HCT116 (cell line): ENCODE measurements at places on chromosomes 12 and 14. TPM values are rescaled to one million over a fixed set of nuclear protein-coding genes. Genes with fewer than 3 reads are reported as not detected.

DNA sequence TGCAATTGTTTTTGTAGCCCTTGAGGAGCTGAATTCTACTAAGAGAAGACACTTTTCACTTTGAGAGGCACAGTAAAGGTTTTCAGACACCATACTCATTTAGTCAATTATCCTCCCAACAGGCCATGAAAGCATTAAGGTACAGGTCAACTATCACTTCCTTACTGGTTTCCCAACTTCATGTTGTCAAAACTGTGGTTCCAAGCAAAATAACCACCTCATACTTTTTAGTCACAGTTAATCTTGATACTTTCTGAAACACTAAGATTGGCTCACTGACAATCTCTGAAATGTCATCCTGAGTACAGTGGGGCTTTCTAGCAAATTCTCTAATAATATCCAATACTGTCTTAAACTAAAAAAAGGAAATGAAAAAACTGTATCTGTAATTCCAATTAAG is 71.7 kb downstream of the SLC2A13 start:
- no peak overlapping the region for H3K27ac ChIP-seq
- no peaks in the 10 kb centered on the region for H3K27me3 ChIP-seq
- H3K4me1 ChIP-seq, result no peaks in the 10 kb centered on the region
- H3K36me3 ChIP-seq, result no peaks in the 10 kb centered on the region

GRCh38 chr12:56763753-56764657 is 881 bp downstream of the HSD17B6 start:
- H3K27me3 ChIP-seq, result no peaks in the 10 kb centered on the region
- H3K4me1 ChIP-seq, result no peaks in the 10 kb centered on the region
- H3K27ac ChIP-seq, result no peak overlapping the region
- no peak overlapping the region for H3K4me3 ChIP-seq

Gene HAL
- 1.8 TPM for total RNA-seq

GRCh38 chr12:119684711-119685369 is 16.9 kb downstream of the PRKAB1 start:
- no peak overlapping the region for H3K27ac ChIP-seq
- no peak overlapping the region for H3K4me3 ChIP-seq
- H3K36me3 ChIP-seq, result peaks cover 7% of the 10 kb centered on the region
- no peak for DNase-seq
- no peaks in the 10 kb centered on the region for H3K4me1 ChIP-seq

Gene NPFF
- total RNA-seq, result not detected

DNA sequence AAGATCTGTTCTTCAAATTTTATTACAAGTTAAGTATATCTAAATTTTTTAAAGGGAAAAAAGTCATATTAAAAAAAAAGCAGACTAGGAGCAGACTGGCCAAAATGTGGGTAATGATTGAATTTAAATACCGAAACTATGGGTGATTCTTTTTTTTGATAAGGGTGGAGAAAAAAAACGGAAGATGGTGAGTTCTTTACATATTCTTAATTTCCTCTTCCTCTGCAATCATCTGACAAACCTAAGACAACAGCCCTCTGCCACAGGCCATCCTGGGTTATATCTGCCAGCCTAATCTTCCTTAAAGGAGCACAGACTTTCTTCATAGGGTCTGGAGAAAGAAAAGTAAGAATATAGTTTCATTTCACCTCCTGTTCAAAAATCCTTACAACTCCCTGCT is 108.0 kb downstream of the PPP2R5E start:
- no peaks in the 10 kb centered on the region for H3K27me3 ChIP-seq
- no peak for DNase-seq
- H3K27ac ChIP-seq, result no peak overlapping the region
- H3K4me3 ChIP-seq, result no peak overlapping the region
- no peaks in the 10 kb centered on the region for H3K36me3 ChIP-seq
- H3K4me1 ChIP-seq, result peaks cover 15% of the 10 kb centered on the region

DNA sequence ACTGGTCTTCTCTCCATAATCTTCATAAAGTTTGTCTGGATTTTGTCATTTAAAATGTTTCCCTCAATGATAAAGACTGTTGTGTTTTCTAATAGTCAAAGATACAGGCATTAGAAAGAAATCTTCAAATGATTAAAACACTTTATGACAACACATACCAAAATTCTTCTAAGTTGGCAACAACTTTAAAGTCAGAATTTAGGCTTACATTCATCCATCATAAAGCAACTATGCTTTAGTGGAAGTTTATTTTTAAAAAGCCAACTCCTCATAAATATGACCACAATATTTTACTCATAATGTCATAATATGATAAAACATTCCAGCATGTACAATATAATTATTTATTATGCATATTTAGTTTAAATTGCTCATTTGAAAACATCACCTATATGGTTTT is 17.2 kb upstream of the CCER1 start:
- H3K27me3 ChIP-seq, result no peaks in the 10 kb centered on the region
- peaks cover 9% of the 10 kb centered on the region; the same call in 1 of the 2 replicates for H3K4me1 ChIP-seq
- no peak overlapping the region for H3K4me3 ChIP-seq
- no peak for DNase-seq
- no peak overlapping the region for H3K27ac ChIP-seq
- no peaks in the 10 kb centered on the region for H3K36me3 ChIP-seq

Gene REP15
- total RNA-seq, result 0.86 TPM

GRCh38 chr12:10722502-10722904 is 620 bp downstream of the YBX3 start:
- peak overlapping the region; percentile 90 for H3K4me3 ChIP-seq
- no peaks in the 10 kb centered on the region for H3K36me3 ChIP-seq
- H3K4me1 ChIP-seq, result peaks cover 56% of the 10 kb centered on the region
- H3K27me3 ChIP-seq, result no peaks in the 10 kb centered on the region

GRCh38 chr12:51863933-51864832 is 15.7 kb upstream of the FIGNL2 start:
- H3K36me3 ChIP-seq, result no peaks in the 10 kb centered on the region
- no peaks in the 10 kb centered on the region for H3K27me3 ChIP-seq
- no peak for DNase-seq
- no peaks in the 10 kb centered on the region; the same call in 1 of the 2 replicates for H3K4me1 ChIP-seq

DNA sequence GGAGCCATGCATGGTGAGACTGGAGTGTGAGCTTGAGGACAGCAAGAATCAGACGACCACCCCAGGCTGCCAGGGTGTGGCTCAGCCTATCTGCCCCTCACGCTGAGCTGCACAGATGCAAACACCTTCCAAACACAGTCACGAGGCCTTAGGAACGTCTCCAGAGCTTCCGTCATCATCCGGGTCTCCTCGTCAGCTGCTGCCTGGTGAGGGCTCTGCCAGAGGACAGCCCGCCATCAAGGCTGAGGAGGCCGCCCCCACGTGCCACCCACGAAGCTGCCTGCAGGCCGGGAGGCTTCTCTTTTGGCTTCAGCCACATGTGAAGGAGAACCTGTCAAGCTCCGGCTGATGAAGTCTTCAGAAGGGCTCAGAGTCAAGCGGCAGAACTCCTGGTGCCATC is 13.4 kb downstream of the DDX51 start:
- no peaks in the 10 kb centered on the region for H3K36me3 ChIP-seq
- no peak for DNase-seq
- H3K4me1 ChIP-seq, result no peaks in the 10 kb centered on the region
- no peaks in the 10 kb centered on the region for H3K27me3 ChIP-seq
- no peak overlapping the region for H3K27ac ChIP-seq

DNA sequence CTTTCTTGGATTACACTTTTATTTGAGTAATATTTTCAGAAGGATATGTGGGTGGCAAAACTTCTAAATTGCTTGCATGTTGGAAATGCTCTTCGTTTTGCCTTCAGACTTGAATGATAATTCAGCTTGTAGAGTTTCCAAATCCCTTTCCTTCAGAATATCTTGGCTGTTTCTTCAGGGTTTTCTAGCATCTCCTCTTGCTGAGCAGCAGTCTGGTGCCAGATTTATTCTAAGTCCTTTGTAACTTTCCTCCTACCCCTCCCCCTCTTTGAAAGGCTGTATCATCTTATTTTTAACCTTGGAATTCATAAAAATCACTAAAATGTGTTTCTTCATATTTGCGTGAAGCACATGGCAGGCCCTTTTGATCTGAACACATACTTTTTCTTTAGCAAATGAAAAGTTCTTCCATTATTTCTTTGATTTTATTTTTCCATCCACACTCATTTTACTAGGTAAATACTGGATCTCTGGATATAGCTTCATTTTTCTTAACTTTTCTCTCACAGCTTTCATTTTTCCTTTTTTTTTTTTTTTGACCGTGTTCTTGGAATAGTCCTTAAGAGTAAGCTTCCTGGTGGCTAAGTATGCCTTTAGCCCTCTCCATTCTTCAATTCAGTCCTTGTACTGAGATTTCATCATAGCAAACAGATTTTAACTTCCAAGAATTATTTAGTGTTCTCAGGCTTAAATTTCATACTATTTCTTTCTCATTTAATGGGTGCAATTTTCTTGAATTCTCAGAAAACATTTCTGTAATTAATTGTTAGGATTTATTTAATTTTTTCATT is 102.0 kb downstream of the SLC38A4 start:
- H3K36me3 ChIP-seq, result no peaks in the 10 kb centered on the region
- no peak overlapping the region for H3K4me3 ChIP-seq
- no peaks in the 10 kb centered on the region for H3K27me3 ChIP-seq
- H3K4me1 ChIP-seq, result no peaks in the 10 kb centered on the region

DNA sequence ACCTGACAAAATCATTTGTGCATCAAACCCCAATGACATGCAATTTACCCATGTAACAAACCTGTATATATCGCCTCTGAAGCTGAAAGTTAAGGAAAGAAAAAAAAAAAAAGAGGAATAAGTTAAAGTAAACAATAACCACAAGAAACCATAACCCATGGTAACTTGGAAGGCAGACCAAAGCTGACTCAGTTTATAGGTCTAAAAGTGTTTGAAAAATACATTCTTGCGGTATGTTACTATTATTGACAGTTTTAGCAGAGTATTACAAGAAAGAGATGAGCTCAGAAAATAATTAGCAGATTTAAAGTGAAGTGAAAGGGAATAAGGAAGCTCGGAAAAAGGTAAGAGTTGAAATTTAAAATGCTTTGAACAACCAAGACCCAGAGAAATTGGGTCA is 34.4 kb upstream of the MGAT4C start:
- no peak overlapping the region for H3K4me3 ChIP-seq
- H3K36me3 ChIP-seq, result no peaks in the 10 kb centered on the region
- H3K27ac ChIP-seq, result no peak overlapping the region
- H3K4me1 ChIP-seq, result no peaks in the 10 kb centered on the region
- no peak for DNase-seq
- H3K27me3 ChIP-seq, result no peaks in the 10 kb centered on the region

DNA sequence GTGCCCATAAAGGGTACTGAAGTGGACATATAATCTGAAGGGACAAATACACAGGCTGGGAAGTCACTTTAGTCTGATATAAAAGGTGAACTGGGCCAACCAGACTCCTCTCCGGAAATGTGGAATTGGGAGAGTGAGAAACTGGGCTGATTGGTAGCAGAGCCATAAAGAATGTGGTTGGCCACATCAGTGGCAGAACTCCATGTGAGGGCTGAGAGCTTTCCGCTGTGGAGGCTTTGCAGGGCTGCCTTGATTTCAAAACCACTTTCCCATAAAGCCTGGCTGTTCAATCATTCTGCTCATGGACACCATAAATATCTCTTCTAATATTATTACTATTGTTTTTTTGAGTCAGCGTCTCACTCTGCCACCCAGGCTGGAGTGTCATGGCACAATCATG is 220.3 kb downstream of the MON2 start:
- no peak overlapping the region for H3K27ac ChIP-seq
- no peaks in the 10 kb centered on the region for H3K27me3 ChIP-seq
- H3K36me3 ChIP-seq, result no peaks in the 10 kb centered on the region
- H3K4me1 ChIP-seq, result no peaks in the 10 kb centered on the region
- no peak overlapping the region for H3K4me3 ChIP-seq

Gene PABPN1
- total RNA-seq, result 184 TPM

- DNase-seq, result no peak
- no peaks in the 10 kb centered on the region for H3K36me3 ChIP-seq
- H3K4me1 ChIP-seq, result no peaks in the 10 kb centered on the region
- H3K27me3 ChIP-seq, result no peaks in the 10 kb centered on the region
- H3K27ac ChIP-seq, result no peak overlapping the region
These were observed 463.3 kb upstream of the FOXG1 start for GRCh38 chr14:28303248-28303647.

Gene RPGRIP1
- total RNA-seq, result not detected

- no peaks in the 10 kb centered on the region for H3K4me1 ChIP-seq
- no peaks in the 10 kb centered on the region for H3K27me3 ChIP-seq
- H3K36me3 ChIP-seq, result no peaks in the 10 kb centered on the region
- DNase-seq, result no peak
These were observed 70.2 kb downstream of the DACT1 start for GRCh38 chr14:58707949-58708348.

- peaks cover 12% of the 10 kb centered on the region for H3K4me1 ChIP-seq
- no peak for DNase-seq
- H3K4me3 ChIP-seq, result no peak overlapping the region
These were observed 94.0 kb downstream of the TBX5 start for GRCh38 chr12:114311974-114312373.

- no peaks in the 10 kb centered on the region for H3K27me3 ChIP-seq
- no peak for DNase-seq
- H3K27ac ChIP-seq, result no peak overlapping the region
These were observed 1399.1 kb downstream of the LRFN5 start for GRCh38 chr14:43005807-43006206.

DNA sequence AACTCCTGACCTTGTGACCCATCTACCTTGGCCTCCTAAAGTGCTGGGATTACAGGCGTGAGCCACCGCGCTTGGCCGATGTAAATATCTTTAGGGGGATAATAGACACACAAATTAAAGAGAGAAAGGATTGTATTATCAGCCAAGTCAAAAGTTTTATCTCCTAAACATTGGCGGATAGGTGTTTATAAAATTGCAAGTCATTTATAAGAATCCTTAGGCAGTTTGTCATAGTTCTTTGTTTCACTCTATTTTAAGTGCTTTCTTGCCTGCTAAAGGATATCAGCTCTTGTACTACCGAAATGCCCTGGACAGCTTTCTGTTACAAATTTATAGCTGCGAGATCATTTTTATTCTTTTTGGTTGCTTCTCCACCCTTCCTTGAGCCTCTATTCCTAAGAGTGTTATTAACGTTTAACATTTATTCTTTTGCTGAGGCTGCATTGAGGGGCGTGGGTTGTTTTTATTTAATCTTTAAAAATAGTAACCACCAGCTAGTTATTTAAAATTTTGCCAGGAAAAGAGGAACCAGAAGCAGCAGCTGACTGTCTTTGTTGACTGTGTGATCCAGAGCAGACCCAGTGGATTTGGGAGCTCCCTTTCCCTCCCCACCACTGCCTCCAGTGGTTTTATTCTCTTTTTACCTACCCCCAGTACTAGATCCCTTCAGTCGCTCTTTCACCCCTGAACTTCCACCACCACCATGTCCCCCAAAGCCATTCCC is 106.4 kb downstream of the DIP2B start:
- H3K27me3 ChIP-seq, result no peaks in the 10 kb centered on the region
- no peak for DNase-seq
- H3K4me3 ChIP-seq, result no peak overlapping the region
- H3K4me1 ChIP-seq, result peaks cover 24% of the 10 kb centered on the region
- H3K36me3 ChIP-seq, result no peaks in the 10 kb centered on the region
- H3K27ac ChIP-seq, result no peak overlapping the region

Gene MRPS35
- total RNA-seq, result 55.4 TPM
